ENCODE measurements at places on chromosomes 12 and 14.

DNA sequence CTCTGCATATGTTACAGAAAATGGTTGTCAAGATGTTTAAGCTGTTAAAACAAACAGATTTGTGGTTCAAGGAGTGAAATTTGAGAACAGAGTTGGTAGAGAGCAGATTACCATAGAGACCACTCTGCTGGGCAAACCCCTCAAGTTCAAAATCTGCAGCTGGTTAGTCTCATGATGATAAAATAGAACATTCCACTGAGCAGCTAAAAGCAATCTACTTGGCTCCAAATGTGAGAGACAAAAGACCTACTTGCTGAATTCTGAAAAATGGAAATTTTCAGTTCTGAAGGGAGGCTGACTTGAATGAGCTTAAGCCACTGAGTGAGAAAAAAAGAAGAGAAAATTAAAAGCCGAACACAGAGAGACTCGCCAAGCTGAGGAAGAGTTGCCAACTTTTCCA lies 519.3 kb downstream of the NOVA1 start:
- DNase-seq, result no peak

- no peak for DNase-seq
Measured at GRCh38 chr12:98581101-98581500, 12.4 kb upstream of the SLC25A3 start.

DNA sequence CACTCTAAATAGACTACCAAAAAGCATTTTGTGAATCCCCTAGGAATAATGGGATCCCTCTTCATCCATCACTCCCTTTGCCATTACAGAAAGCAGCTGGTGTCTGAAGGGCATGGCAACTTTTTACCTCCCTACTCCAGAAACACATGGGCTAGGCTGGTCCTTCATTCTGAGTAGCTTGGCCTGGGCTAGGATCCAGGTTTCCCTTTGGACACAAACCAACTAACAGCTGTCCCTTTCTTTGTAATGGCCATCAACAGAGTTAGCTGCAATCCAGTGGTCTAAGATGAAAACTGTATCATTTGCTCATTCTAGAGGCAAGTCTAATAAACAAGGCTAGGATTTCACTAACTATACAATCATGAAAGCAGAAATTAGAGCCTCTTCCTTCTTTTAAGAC lies 7.4 kb downstream of the GRIN2B start:
- DNase-seq, result no peak

- DNase-seq, result no peak
Measured at GRCh38 chr14:40694023-40694422, 912.7 kb upstream of the LRFN5 start.

GRCh38 chr12:69055280-69055679 lies 122.3 kb upstream of the CPM start:
- DNase-seq, result no peak

- DNase-seq, result no peak
Measured at GRCh38 chr14:33560718-33561431, 390.0 kb downstream of the EGLN3 start.

- peak; percentile 43 for DNase-seq
Measured at GRCh38 chr14:34843011-34843554, 32.1 kb downstream of the BAZ1A start.

- no peak for DNase-seq
Measured at GRCh38 chr12:128338386-128339125, 71.6 kb downstream of the TMEM132C start.

- no peak for DNase-seq
Measured at GRCh38 chr14:51564460-51564859, 87.2 kb upstream of the FRMD6 start.

GRCh38 chr12:53726341-53726740 lies 911 bp downstream of the CALCOCO1 start:
- no peak for DNase-seq

DNA sequence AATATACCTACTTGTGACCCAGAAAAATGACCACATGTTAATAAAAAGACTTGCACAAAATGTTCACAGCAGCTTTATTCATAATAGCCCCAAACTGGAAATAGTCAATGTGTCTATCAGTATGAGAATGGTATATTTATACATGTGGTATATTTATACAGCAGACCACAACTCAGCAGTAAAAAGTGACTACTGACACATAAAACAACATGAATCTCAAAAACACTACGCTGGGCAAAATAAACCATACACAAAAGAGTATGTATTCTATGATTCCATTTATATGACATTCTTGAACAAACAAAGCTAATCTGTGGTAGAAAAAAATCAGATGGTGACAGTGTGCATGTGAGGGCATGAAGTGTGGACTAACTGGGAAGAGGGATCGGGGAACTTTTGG lies 35.1 kb downstream of the ARF6 start:
- DNase-seq, result no peak

- DNase-seq, result no peak
Measured at GRCh38 chr14:67512463-67513310, 20.4 kb upstream of the PLEKHH1 start.

GRCh38 chr12:75705749-75706711 lies 194.6 kb upstream of the KRR1 start:
- DNase-seq, result peak; percentile 36

- no peak for DNase-seq
Measured at GRCh38 chr14:89324501-89325298, 92.3 kb downstream of the FOXN3 start.

- DNase-seq, result no peak
Measured at GRCh38 chr12:63302269-63302940, 151.4 kb upstream of the AVPR1A start.

DNA sequence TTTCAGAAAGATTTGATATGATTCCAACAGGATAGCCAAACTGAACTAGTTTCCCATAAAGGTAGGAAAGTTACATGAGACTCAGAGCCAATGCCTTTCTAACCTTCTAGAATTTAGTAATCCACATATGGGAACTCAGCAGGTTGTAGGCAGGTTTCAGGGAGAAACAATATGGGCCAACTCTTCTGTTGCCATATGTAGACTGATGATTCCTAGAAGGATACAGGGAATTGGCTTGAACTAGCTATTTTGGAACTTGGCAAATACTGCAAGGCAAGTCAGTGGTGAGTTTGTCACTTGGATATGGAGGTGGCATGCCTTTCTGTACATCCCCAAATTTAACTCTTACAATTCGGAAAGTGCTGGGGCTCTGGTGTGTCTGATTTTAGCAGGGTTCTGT lies 15.5 kb downstream of the SUDS3 start:
- DNase-seq, result no peak

DNA sequence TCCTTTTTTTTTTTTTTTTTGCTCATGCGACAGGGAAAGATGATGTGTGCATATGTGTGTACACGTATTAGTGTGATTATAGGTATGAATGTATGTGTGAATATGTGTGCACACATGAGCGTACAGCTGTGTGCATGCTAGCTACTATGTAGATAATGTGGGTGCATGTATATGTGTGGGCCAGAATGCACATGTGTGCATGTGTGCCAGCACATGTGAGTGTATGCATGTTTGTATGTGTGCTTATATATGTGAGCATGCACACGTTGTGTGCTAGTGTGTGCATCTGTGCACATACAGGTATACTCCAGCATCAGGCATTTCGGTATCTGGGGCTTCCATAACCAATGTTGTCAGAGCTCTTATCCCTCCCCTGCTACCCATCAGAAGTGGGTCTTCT lies 541.1 kb downstream of the AACS start:
- no peak for DNase-seq

- no peak for DNase-seq
Measured at GRCh38 chr12:121535150-121536053, 45.4 kb downstream of the KDM2B start.

All from HTR-8/SVneo (cell line).